ENCODE measurements at places on chromosomes 7 and 10. TPM values are rescaled to one million over a fixed set of nuclear protein-coding genes. Genes with fewer than 3 reads are reported as not detected.

The TSPAN13 gene
- total RNA-seq = 15.5 TPM

The NRF1 gene
- total RNA-seq = 16.3 TPM

The KLF6 gene
- total RNA-seq = 50.8 TPM

The HTRA1 gene
- 14.0 TPM for total RNA-seq

The ETV1 gene
- total RNA-seq = 52.7 TPM

The ACTL6B gene
- not detected for total RNA-seq

The ITGB1 gene
- 2,146 TPM for total RNA-seq

The CPVL gene
- 1.1 TPM for total RNA-seq

The EXOC6 gene
- total RNA-seq = 36.3 TPM

Data from placental pericyte (primary cell).